Pulmonary artery endothelial cell (primary cell): ENCODE measurements at places on chromosomes 13 and 19. TPM values are rescaled to one million over a fixed set of nuclear protein-coding genes. Genes with fewer than 3 reads are reported as not detected.

Gene PRX
- 1.0 and 1.2 TPM in 2 replicates for total RNA-seq

Gene ASPDH
- total RNA-seq, result not detected in 2 replicates

Gene KLK10
- 0.04 TPM in 1 of 2 replicates, not detected in the other for total RNA-seq

Gene ATP8B3
- 0.92 and 3.3 TPM in 2 replicates for total RNA-seq

Gene MED4
- 28.7 and 37.1 TPM in 2 replicates for total RNA-seq

Gene CEACAM4
- total RNA-seq, result not detected in 2 replicates

Gene NKPD1
- total RNA-seq, result 0.11 and 0.13 TPM in 2 replicates

Gene SPACA6
- total RNA-seq, result 5.1 and 6.8 TPM in 2 replicates

Gene SWSAP1
- 0.73 and 0.78 TPM in 2 replicates for total RNA-seq

Gene ZFP28
- 5.1 and 10.4 TPM in 2 replicates for total RNA-seq

Gene SERTAD3
- total RNA-seq, result 17.1 and 21.0 TPM in 2 replicates
